ENCODE measurements at places on chromosomes 12 and 14. TPM values are rescaled to one million over a fixed set of nuclear protein-coding genes. Genes with fewer than 3 reads are reported as not detected.

Gene KRT77
- total RNA-seq: not detected

Gene KLRK1
- 1.8 TPM for total RNA-seq

Gene ERP27
- 0.58 TPM for total RNA-seq

DNA sequence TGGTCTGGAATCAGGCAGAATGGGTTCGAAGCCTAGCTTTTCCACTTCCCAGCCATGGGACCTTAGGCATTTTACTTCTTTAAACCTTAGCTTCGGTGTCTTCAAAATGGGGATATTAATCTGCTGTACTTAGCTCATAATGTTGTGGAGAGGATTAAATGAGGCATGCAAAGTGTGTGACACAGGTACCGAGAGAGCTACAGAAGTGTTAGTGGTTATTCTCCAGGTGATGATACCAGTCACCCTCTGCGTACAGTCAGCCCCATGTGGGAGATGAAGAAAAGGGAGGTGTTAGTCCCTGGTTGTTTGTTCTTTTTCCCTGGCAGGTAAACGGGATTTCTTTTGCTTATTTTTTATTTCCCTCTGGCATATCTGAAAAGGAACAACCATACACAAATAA is 212.1 kb downstream of the PHLDA1 start:
- no peak for DNase-seq

DNA sequence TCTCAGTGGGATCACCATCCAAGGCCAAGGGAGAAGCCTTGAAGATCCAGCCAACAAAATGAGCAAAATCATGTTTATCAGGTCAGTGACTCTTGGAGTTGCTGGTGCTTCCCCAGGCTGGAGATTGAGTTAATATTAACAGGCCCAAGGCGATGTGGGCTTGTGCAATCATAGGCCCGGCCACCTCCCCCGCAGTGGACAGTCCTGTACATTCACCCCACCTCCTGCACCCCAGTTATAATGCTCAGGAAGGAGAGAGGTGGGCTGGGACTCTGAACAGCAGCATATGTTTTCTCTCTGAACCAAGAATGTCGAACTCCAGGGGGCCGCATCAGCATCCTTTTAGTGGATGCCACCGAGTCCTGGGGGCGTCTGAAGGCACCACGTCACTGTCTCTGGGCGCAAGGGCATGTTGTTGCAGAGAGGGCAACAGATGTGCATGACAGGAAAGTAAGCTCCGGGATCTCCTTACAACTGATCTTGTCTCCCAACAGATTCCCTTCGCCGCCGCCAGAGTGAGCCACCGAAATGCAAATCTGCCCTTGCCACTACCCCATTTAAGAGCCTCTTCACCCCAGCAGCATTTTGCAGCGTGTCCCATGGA is 32.2 kb upstream of the SERPINA6 start:
- peak; percentile 91 for DNase-seq

- peak; percentile 84 for DNase-seq
These were observed 136.1 kb downstream of the PAPOLA start for GRCh38 chr14:96638041-96638855.

DNA sequence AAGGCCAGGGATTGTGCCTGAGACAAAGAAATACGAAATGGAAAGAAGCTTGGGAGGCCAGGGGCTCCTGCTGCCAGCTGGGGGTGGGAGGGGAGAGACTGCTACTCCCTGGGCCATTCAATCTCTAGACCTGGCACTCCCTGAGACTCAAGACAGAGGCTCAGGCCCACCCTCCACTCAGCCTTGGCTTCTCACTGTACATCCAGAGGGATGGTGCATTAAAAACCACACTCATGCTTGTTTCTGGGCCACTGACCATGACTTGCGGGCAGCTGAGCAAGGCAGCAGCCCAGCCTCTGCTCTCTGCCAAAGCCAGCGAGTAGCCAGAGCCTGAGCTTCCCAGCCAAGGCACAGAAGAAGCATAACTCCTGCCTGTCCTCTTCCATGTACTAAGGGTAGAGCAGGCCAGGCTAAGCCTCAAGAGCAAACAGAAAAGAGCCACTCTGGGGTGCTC is 41.5 kb downstream of the PITPNM2 start:
- DNase-seq: no peak

DNA sequence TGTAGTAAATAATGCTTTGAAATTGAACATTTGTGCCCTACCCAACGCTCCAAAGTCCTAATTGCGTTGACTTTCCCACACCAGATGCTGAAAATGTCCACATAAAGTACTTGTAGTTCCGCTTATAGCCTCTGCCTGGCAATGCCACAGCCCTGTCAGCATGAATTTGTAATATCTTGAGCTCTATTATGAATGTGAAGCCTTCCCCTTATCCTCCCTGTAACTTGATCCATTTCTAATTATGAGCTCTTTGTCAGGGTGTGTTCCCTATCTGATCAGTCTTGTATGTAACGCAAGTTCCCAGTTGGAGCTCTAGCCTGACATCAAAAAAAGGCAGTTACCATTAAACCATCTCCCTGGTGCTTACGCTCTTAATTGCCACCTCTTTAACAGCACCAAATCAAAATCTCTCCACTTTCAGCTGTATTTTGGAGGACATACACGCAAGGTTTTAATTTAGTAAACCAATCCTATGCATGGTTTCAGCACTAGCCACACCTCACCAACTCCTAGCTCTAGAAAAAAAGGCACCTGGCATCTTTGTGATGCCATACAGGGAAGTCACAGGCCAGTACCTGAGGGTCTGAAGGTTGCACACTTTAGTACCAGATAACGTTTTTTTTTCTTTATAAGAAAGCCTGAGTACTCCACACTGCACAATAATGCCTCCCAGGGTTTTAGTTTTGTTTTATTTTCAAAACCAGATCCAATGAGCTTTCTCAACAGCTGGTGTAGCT is 69.3 kb downstream of the EEA1 start:
- DNase-seq: no peak

GRCh38 chr12:22268973-22269372 is 65.5 kb downstream of the ST8SIA1 start:
- no peak for DNase-seq

- DNase-seq: no peak
These were observed 37.9 kb downstream of the A2ML1 start for GRCh38 chr12:8860165-8860961.

Measured in esophagus muscularis mucosa (tissue), 4 donors.